Stimulated activated CD4-positive, alpha-beta T cell treated with anti-CD3 and anti-CD28 coated beads, Interleukin-4, amount 100 ng/mL, for 4 hours (primary cell): ENCODE measurements at places on chromosomes 16 and 17.

DNA sequence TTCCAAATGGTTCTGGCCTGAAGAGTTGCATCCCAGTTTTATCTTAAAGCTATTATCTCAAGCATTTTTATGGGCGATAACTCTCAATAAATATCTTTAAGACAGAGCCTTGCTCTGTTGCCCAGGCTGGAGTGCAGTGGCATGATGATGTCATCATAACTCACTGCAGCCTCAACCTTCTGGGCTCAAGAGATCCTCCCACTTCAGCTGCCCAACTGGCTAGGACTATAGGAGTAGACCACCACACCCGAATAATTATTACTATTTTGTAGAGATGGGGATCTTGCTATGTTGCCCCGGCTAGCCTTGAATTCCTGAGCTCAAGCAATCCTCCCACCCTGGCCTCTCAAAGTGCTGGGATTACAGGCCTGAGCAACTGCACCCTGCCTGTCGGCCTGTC, 26.1 kb upstream of the CYTH1 start:
- DNase-seq = no peak

DNA sequence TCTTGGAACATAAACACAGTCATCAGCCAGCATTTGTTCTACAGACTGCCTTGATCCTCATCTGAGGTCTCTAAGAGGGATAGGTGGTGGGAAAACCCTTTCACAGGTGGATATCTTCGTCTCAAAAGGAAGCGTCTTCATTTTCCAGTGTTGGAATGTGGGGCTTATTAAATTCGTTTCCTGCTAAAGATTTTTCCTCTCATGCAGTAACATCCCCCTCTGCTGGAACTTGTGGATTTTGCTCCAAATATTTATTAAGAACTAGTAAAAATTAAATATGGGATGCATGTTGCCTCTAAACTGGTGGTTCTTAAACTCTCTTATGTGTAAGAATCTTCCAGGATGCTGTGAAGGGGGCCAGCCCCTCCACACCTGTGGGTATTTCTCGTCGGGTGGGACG, 20.1 kb upstream of the MLYCD start:
- no peak for DNase-seq

DNA sequence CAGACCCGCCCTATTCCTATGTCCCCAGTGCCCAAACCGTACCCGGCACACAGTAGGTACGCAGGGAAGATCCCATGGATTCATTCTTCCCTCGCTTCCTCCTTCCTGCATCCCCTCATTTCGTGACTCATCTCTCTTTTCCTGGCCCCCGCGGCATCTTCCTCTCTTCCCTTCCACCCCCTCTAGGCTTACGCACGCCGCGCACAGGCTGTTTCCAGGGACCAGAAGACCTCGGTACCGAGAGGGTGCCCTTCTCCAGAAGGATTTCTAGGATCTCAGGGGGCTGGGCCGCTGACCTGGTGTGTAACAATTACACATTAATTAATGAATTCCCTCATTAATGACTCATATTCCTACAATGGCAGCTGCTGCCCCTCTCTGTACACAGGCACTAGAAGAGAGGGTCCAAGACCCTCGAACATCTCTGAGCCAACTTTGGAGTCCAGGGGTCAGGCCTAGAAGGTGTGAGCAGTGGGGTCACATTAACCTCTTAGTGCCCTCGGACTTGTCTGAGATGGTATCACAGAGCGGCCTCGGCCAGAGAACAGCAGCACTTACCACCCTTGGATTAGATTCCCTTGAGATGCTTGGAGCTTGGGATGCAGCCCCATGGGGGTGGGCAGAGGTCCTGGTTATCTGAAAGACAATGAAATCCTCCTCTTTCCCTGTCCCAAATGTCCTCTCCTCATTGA, 16.8 kb upstream of the PLLP start:
- no peak for DNase-seq

DNA sequence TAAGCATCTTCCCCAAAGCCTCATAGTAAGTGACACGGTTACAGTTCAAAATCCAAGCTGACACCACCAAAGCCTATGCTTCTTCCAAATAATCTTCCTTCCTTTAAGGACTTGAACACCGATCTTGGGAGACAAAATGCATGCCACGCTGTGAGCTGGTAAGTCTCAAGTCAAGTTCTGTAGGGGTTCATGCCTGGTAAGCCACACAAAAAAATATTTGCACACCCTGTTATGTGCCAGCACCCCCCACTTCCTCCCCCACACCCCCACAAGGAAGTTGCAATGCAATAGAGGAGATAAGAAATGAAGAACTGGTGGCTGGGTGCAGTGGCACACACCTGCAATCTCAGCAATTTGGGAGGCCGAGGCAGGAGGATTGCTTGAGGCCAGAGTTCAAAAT, 5.6 kb downstream of the NOG start:
- no peak for DNase-seq

GRCh38 chr17:43398724-43399595, at the start of gene ARL4D:
Gene ARL4D, plus strand, starts transcription at chr17:43398993. Its CDS starts 740 bp downstream, at chr17:43399733.
- DNase-seq = peak; percentile 82

GRCh38 chr17:51065466-51065865, 55.2 kb downstream of the SPAG9 start:
- DNase-seq = no peak

- DNase-seq = no peak
Observed at GRCh38 chr17:49676276-49676868, 1.5 kb downstream of the SPOP start.

GRCh38 chr17:82438401-82439193, 12.0 kb downstream of the CYBC1 start:
- no peak for DNase-seq

DNA sequence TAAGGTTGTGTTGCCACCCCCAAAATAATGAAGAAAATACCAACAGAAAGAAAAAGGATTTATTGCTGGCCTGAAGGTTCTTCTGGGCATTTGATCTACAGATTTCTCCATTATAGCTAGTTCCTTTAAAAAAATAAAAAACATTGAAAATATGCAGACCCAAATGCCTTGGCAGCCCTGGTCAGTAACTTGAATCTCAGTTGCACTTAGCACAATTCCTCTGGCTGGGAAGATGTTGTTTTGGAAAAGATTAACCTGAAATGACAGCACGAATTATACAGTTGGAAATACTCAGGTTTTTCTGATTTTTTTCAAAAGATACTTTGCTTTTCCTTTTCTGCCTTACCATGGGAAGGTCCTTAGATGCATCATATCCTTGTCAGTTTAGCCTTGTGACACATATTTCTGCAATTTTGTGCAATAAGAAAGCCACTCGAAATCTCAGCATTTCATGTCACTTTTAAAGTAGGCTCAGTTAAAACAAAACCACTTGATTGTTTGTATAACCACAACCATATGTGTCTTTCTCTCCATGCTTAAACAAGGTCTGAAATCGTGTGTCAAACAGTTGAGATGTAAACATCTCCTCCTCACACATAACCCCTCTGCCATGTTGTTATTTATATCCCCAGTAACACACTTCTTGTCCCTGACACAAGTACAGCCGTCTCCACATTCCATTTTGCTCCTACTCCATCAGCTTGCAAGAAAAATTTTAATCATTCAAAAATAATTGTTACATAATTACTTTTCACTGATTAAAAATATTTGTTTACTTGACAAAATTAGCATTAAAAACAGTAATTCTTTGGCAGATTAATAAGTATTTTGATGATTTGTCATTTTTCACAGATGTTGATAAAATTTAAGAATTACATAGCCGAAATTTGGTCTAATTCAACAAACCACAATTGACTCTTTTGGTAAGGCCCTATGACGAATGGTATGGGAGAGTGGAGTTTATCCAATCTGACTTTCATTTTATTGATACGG, 61.1 kb downstream of the SIAH1 start:
- DNase-seq = no peak

DNA sequence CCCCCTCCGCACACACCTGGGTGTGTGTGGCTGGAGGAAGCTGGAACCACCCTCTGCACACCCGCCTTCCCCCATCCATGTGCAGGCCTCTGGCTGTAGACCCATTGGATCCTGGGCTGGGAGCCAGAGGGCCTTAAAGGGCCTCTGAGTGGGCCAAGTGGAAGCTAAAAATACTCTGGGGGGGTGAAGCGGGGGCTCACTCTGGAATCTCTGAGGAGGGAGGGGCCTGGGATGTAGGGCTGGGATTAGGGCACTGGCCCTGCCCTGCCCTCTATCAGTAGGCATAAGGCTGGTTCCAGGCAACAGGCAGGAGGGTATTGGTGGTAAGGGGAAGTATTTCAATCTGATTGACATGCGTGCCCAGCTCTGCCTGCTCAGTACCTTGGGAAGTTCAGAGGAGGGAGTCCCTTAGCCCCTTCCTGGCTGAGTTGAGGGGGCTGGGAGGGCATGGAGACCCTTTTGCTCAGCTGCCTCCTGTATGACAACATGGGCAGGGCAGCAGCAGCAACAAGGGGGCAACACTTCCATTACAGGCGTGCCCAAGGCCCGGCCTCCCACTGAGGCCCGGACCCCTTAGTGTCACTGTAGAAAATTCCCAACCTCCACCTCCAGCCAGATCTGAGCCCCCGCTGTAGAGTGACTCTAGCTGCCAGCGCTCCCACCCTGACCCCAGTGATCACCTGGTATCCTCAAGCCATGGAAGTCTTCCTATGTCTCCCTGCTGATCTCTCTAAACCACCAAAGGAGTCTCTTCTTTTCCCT, 5.2 kb downstream of the ITGA3 start:
- DNase-seq = no peak

- no peak for DNase-seq
Observed at GRCh38 chr17:75531721-75532072, 6.2 kb downstream of the LLGL2 start.

DNA sequence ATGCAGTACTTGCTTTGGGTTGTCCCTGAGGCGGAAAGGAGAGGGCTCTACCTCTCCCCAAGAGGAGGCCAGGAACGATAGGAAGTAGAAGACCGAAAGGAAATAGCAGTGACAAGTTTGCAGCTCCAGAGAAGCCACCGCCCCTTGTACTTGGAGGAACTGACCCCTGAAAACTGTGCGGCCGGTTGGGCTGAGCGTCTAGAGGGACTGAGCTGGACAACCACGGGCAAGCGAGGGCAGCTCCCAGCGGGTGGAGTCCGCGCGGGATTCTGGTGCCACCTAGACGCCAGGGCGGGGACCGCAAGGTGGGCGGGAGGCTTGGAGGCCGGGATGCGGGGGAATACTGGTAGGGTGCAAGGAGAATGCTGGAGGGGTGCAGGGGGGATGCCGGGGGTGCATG, 1.3 kb upstream of the SLC6A4 start:
- no peak for DNase-seq

DNA sequence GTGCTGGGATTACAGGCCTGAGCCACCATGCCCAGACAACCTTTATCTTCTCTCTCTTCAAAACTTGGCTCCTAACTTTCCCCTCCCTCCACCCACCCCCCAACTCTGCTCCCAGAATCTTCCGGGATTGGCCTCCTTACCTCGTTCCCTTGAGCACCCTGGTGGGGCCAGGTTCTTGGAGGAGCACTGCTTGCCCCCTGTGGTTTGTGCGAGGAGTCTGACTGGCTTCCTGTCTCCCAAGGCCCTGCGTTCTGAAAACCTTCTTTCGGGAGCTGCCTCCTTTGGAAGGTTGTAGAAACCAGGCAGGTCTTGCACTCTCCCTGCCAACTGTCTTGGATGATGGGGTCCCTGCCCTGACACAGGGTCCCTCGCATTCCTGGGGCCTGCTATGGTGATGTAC, 19.8 kb downstream of the PLXDC1 start:
- DNase-seq = no peak

DNA sequence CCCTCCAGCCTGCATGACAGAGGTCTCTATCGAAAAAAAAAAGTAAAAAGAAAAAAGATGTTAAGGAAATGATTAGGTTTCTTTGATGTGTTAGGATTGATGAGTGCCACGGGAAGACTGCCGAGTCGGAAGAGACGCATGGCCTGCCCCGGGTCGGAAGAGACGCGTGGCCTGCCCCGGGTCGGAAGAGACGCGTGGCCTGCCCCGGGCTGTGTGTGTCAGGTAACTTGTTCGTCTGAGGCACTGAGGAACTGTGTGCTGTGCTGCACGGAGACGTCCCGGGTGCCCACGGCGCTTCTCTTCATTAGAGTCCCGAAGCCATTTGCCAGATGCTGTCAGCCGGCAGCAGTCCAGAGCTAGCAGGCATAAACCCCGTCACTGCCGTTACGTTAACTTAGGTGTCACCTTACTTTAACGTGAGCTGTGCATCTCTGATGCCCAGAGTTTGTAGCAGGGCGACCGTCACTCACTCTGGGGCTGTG, 40.5 kb upstream of the FASN start:
- DNase-seq = no peak

DNA sequence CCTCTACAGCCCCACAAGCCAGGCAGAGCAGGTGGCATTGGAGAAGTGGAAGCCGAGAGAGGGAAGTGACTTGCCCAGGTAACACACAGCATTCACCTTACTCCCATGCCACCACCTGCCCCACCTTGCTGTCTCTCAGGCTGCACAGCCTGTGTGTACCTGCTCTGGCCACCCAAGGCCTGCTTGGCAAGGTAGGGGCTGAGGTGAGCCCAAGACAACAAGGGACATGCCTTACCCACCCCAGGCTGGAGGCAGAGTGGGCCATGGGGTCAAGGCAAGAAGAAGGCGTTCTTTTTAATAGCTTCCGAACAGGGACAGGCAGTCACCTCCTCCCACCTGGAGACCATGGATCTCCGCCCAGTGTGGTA, 40.1 kb downstream of the IRX3 start:
- no peak for DNase-seq

- peak; percentile 65 for DNase-seq
Observed at GRCh38 chr17:44219616-44220212, at the start of gene UBTF. Gene UBTF, minus strand, starts transcription at chr17:44219675. Its CDS starts 1,446 bp downstream, at chr17:44218229.

- no peak for DNase-seq
Observed at GRCh38 chr17:45326626-45327025, 9.8 kb upstream of the MAP3K14 start.

DNA sequence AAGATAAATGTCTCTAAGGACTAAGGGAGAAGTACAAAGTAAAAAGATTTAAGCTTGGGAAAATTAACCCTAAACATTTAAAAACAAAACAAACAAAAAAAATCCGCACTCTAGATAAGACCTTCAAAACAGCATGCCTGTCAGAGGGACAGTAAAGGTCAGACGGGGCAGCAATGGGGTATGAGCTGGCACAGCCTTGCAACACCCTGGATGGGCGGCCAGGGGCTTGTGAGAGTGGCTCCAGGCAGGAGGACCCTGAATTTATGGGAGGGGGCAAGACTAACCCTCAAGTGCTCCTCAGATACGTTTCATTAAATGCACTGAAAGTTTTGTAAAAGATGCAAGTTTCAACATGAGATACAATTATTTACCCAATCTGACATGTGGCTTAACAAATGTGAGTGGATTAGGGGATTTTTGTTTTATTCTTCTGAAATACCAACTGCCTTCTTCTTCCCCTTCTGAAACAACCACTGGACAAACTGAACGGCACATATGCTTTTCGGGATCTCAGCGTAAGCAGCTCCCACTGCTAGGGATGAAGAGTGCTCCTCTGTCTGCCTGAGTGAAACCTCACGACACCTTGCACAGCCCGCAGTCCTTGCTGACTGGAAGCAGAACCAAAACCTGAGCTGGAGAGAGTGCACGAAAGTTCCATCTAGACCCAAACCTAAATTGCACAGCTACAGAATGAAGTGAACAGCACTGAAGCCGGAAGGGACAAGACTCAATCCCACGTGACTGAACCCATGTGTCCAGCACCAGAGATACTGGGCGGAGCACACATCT, 128.4 kb downstream of the ANKRD11 start:
- no peak for DNase-seq
